D721Med (cell line): ENCODE measurements at places on chromosomes 5 and 9.

- DNase-seq = no peak
These were observed 10.6 kb downstream of the TMEM250 start for GRCh38 chr9:136107953-136108647.

GRCh38 chr9:78189001-78189400, 46.9 kb upstream of the CEP78 start:
- no peak for DNase-seq

DNA sequence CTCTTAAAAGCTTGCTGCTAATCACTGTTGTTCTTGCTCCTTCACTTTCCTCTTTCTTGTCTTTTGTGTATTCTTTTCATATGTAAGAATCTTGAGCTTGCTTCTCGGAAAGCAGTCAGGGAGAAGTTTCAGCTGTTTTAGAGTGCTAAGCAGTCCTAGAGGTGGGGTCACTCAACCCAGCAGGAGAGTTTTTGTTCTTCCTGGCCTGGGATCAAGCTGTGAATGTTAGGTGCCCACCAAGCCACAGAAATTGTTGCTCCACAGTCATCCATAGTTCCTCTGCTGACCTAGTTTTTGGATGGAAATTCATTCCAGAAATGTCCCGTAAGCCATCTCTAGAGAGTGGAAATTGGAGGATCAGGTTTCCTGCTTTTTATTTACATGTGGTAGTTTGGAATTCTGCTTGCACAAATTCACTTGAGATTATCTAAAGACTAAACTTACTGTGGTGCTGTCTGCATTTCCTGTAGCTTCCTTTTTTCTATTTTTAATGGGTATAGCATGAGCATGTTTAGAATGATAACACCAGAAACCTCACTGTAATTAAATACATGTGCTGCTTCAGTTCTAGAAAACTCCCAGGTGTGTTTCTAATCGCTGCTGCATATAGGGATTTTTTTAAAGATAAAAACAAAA, 108.7 kb downstream of the MAST4 start:
- no peak for DNase-seq

DNA sequence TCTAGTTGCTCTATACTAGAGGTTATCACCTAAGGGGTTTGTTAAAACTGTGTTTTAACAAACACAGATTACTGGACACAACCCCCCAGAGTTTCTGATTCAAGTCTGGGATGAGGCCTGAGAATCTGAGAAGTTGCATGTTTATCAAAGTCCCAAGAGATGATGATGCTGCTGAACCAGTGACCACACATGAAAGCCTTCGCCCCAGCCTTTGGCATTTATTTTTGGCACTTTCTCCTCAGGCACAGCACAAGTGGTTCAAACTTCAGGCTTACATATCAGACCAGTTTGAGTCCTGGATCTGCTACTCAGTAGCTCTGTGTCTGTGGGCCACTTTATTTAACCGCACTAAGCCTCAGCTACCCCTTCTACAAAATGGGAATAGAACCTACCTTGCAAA, 407.2 kb upstream of the PIK3R1 start:
- no peak for DNase-seq

- no peak for DNase-seq
These were observed 137.1 kb downstream of the FOXD1 start for GRCh38 chr5:73311291-73312110.

- DNase-seq = no peak
These were observed 50.1 kb downstream of the GNG10 start for GRCh38 chr9:111711548-111711947.

- no peak for DNase-seq
These were observed 282.9 kb upstream of the MVB12B start for GRCh38 chr9:126043681-126044080.

DNA sequence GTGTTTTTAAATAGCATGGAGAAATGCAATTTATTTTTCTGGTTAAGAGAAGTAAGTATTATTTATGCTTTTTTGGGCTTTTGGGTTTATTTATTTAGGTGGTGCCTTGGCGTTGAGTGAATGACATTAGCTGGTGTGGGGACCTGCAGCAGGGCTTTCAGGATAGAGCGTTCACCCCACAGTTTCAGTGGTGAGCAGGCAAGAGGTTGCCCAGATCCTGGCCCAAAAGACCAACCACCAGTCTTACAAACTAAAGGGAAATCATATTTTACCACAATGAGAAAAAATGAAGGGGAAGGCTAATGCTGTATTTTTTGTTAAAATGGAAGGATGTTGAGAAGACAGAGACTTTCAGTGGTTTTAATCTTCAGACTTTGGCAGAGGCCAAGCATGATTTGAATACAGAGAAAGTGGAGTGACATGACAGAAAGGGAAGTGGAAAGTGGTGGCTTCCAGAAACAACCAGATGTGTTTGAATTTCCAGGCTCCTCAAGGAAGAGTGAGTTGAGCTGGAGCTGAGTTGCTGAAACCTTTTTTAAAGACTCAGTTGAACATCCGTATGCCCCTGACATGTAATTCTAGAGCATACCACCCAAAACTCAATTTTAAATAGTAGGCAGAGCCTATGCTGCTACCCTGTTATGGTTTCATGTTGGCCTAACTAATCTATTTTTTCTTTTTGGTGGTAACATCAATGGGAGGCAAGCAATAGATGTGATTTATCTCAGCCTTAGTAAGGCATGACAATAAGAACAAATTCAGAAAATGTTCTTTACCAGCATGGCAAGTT, 94.8 kb downstream of the AOPEP start:
- no peak for DNase-seq

DNA sequence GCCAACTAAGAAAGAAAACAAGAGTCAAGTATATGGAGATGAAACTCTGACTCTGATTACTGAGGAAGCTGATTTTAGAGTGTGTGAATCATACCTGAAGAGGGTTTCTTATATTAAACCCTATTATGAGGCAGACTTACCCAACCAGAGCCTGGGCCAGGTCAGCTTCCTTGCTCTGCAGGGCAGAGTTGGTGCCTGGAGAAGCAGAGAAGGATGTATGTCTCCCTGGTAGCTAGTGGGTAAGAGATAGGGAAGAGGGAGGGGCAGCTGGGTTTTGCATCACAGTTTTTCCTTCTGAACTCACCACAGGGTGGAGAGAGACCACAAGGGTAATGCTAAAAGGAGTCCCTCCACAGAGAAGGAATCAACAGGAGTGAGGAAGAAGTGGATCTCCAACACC, 104.1 kb downstream of the CMYA5 start:
- DNase-seq = no peak

DNA sequence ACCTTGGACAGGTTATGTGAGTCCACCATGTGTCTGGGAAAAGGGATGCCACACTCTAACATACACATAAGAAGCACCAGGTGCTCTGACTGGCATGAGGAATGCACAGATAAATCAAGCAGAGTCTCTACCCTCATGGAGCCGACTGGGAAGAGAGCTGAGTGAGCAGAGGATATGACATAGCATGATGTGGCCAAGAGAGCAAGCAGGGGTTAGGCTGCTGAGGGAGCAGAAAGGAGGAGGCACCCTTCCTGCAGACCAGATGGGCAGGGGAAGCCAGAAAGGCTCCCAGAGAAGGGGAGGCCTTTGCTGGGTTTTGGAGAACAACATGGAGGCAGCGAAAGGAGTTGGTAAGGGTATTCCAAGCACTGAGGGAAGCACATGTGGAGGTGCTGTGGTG, 223.1 kb downstream of the GNA14 start:
- no peak for DNase-seq

- DNase-seq = no peak
These were observed 59.6 kb upstream of the SPATA31C2 start for GRCh38 chr9:88197781-88198340.
